ENCODE measurements at places on chromosomes 1 and 21. TPM values are rescaled to one million over a fixed set of nuclear protein-coding genes. Genes with fewer than 3 reads are reported as not detected.

DNA sequence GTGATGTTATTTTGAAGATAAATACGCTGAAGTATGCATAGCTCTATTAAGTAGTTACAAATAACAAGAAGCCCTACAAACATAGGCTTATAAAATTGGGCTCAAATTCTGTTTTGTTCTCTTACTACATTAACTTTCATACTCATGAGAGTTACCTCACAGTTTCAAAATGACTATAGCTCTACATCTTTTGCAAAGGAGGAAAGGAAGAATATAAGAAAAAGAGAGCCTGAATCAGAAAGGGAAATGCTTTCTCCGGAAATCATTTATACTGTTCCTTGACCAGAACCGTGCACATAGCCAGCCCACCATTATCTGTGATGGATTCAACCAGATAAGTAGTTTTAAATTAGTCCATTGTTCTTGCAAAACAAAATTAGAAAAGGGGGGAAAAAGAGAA is 1252.1 kb downstream of the NCAM2 start:
- H3K27ac ChIP-seq, result no peak overlapping the region
- no peaks in the 10 kb centered on the region for H3K27me3 ChIP-seq
- H3K4me1 ChIP-seq, result no peaks in the 10 kb centered on the region
- H3K36me3 ChIP-seq, result no peaks in the 10 kb centered on the region
- H3K4me3 ChIP-seq, result no peak overlapping the region

DNA sequence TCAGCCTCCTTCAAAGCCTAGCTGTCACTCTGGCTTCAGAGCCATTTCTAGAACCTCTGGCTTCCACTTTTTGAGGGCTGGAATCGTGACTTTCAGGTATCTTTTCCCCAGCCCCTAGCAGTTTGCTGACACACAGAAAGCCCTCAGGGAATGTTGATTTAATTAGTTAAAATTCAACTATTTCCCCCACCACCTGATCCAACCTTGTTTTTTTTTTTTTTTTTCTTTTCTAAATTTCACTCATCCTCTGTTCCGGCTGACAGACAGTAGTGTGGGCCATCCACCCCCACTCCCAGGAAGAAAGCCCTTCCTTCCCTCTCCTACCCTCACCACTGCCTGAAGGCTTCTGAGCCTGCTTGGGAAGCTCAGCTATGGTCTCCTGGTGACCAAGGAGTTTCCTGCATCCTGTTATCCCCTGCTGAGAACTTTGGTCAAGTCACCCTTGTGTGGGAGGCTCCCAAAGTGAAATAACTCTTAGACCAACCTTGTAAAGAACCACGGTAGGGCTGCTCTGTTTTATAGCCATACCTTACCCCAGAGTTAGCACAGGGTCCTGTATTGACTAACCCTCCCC is 29.4 kb downstream of the KCNJ6 start:
- H3K4me1 ChIP-seq, result no peaks in the 10 kb centered on the region
- H3K4me3 ChIP-seq, result no peak overlapping the region
- no peaks in the 10 kb centered on the region for H3K27me3 ChIP-seq
- DNase-seq, result no peak
- no peak overlapping the region for H3K27ac ChIP-seq
- no peaks in the 10 kb centered on the region for H3K36me3 ChIP-seq

- H3K4me1 ChIP-seq, result peaks cover 50% of the 10 kb centered on the region
- peak overlapping the region; percentile 95 for H3K4me3 ChIP-seq
- H3K36me3 ChIP-seq, result no peaks in the 10 kb centered on the region
- no peak for DNase-seq
Measured at GRCh38 chr1:215569986-215570824, 3.1 kb downstream of the KCTD3 start.

GRCh38 chr1:200166411-200166810 is 138.9 kb downstream of the NR5A2 start:
- no peaks in the 10 kb centered on the region for H3K36me3 ChIP-seq
- H3K4me3 ChIP-seq, result no peak overlapping the region
- H3K27ac ChIP-seq, result no peak overlapping the region
- H3K4me1 ChIP-seq, result no peaks in the 10 kb centered on the region

The SOX13 gene
- 41.0 TPM for total RNA-seq

The EDARADD gene
- total RNA-seq, result 1.2 TPM

The LAMC2 gene
- total RNA-seq, result 13.3 TPM

The CD244 gene
- 2.0 TPM for total RNA-seq

Data from vagina (tissue), 2 donors.